ENCODE measurements at places on chromosomes 11 and 22.

GRCh38 chr11:76216536-76217325 lies 10.4 kb upstream of the WNT11 start:
- DNase-seq, result no peak

GRCh38 chr22:23745791-23746190 lies 5.1 kb downstream of the ZNF70 start:
- no peak for DNase-seq

GRCh38 chr11:22884217-22884616 lies 23.9 kb upstream of the CCDC179 start:
- no peak for DNase-seq

- DNase-seq, result peak; percentile 3
Measured at GRCh38 chr11:113242767-113243397, 71.5 kb upstream of the TTC12 start.

- DNase-seq, result no peak
Measured at GRCh38 chr22:37464181-37464580, 22.0 kb downstream of the MFNG start.
